ENCODE measurements at places on chromosomes 4 and X.
A peak's percentile ranks its signal among the peaks of the same experiment; 100 is the strongest.

DNA sequence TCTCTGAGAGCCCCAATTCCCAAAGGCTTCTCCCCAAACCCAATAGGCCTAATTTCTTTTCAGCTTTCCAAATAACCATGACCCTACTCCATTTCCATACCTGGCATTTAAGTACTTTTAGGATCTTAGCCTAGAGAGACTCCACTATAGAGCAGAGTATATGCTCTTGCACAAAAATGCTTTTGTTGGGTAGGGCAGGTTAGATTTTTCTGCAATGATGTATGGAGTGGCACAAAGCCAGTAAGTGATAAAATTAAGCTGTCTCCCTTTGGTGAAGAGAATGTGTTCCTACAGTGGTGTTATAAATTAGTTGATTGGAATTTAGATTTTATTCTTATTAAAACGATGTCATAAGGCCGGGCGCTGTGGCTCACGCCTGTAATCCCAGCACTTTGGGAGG is 124.9 kb downstream of the INPP4B start:
- DNase-seq = no peak

DNA sequence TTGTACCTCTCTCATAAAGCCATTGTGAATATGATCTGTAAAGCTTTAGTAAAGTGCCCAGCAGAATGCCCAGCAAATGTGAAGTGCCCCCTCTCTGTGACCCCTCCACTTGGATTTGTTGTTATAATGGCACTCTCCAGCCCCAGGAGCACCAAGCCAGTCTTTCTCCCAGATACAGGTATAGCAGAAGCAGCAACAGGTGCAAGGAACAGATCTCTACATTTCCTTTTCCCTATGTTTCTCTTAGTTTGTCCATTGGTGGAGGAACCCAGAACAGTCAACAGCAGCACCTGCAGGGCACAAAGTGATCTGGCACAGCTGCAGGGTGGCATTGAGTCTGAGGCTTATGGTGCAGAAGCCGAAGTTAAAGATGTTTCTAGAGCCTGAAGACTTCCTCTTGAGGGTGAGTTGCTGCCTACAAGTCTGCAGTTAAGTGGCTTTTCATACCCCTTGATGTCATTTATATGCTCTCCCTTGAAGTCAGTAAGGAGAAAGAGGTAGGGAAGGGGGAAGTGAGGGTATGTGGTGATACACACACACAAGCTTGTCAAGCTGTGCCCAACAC is 16.1 kb upstream of the CXCL3 start:
- DNase-seq = no peak

DNA sequence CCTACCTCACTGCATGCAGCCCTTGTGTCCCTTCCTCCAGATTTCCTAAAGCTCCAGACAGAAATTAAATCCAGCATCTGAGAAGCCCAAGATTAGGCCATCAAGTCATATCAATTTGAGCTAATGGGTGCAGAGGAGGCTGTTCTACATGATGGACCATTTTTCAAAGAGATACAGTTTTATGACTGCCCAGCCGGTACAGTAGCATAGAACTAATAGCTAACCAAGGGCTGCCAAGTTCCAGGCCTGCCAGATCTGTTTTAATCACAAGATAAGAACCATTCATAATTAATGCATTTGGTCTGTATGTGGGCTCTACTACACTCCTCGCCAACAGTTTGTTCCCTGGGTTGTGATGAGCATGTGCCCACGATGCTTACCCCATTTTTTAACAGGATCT is 73.9 kb upstream of the PLAC1 start:
- no peak for DNase-seq

DNA sequence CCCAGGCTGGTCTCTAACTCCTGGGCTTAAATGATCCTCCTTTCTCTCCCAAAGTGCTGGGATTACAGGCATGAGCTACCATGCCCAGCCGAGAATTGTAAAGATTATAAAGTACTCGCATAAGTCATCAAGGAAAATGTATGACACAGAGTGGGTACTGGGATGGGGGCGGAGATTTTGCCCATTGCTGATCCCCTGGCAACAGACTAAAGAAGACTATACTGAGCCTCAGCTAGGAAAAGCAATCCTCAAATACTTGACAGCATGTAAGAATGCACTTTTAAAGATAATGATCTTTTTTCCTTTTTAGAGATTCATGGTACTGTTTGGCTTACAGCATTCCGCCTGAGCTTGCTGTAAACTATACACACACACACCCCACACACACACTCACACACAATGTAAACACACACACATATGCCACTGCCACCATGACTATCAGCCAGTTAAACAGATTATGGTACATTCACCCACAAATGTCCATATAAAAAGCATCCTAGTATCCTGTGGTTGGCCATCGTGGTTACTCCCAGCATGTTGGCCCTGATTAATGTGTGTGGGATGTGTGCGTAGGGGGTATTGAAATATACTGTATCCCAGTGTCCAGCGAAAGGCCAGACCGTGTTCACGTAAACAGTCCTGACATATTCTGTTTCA is 113.0 kb downstream of the AMELX start:
- DNase-seq = no peak

DNA sequence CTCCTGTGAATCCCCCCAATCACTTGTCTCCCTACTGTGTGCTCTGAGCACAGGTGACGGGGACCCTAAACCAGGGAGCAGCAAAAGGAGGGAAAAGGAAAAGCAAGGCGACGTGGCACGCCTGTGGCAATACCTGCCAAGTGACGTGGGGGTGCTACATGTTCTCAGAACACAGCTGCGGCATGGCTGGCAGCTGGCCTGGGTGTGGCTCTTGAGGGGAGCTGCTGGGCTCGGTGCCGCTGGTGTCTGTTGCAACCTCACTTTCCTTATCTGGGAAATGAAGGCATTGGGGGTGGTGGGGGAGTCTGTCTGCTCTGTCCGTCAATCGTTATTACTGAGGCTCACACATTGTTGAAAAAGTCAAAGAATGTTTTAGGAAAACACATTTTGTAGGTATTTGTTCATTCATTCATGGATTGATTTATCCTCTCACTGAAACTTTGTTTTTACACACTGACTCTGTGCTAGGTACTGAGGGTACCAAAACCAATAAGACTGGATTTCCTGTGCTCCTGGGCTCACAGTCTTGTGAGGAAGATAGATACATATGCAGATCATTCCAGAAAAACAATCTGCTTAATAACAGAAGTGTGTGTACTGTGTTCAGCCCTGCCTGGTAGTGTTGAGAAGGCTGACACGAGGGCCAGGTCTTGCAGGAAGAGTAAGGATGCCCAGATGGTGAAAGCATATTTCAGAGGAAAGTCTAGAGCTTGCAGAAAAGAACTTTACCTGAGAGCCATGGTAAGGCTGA is 217.6 kb downstream of the PTTG2 start:
- DNase-seq = peak; percentile 53
